ENCODE measurements at places on chromosomes 5 and 9. TPM values are rescaled to one million over a fixed set of nuclear protein-coding genes. Genes with fewer than 3 reads are reported as not detected.

GRCh38 chr5:88847420-88847819 is 35.6 kb downstream of the MEF2C start:
- H3K27ac ChIP-seq = no peak overlapping the region
- no peak for DNase-seq
- peaks cover 12% of the 10 kb centered on the region for H3K27me3 ChIP-seq
- no peaks in the 10 kb centered on the region for H3K36me3 ChIP-seq
- H3K4me1 ChIP-seq = peaks cover 8% of the 10 kb centered on the region

Gene PCDHB14
- total RNA-seq = not detected

GRCh38 chr5:168234133-168234532 is 57.3 kb upstream of the WWC1 start:
- DNase-seq = no peak
- H3K27ac ChIP-seq = no peak overlapping the region
- peaks cover 2% of the 10 kb centered on the region for H3K4me1 ChIP-seq
- H3K36me3 ChIP-seq = no peaks in the 10 kb centered on the region
- H3K27me3 ChIP-seq = peaks cover 2% of the 10 kb centered on the region

- DNase-seq = no peak
- no peaks in the 10 kb centered on the region for H3K4me1 ChIP-seq
- no peak overlapping the region for H3K4me3 ChIP-seq
- H3K36me3 ChIP-seq = no peaks in the 10 kb centered on the region
- H3K27me3 ChIP-seq = peaks cover 5% of the 10 kb centered on the region
Measured at GRCh38 chr9:99573886-99574285, 247.8 kb upstream of the NR4A3 start.

GRCh38 chr5:135399794-135400542 is 937 bp upstream of the MACROH2A1 start:
- H3K27ac ChIP-seq = peak overlapping the region; percentile 78
- peaks cover 10% of the 10 kb centered on the region for H3K36me3 ChIP-seq
- DNase-seq = no peak

GRCh38 chr5:56356121-56356835 is 123.1 kb upstream of the ANKRD55 start:
- no peak overlapping the region for H3K4me3 ChIP-seq
- H3K36me3 ChIP-seq = no peaks in the 10 kb centered on the region
- no peaks in the 10 kb centered on the region for H3K27me3 ChIP-seq
- peaks cover 20% of the 10 kb centered on the region for H3K4me1 ChIP-seq
- no peak for DNase-seq
- no peak overlapping the region for H3K27ac ChIP-seq

DNA sequence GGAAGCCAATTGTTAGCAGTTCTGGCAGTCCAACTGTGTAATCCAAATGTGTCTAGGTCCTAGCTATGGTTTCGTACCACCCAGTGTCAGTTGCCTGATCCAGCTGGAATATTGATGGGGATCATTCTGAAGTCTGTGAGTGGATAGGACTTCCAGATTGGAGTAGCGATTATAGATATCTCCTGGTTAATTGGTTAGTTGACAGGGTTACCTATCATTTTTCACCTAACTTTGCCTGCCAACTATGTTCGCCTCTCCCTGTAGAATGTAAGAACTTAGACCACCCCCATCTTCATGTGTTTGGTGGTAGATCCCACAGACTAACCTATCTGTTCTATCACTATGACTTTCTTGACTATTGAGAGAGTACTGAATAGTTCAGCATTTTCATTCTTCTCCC is 59.9 kb downstream of the TEK start:
- no peak for DNase-seq
- H3K27me3 ChIP-seq = peaks cover 2% of the 10 kb centered on the region
- no peaks in the 10 kb centered on the region for H3K36me3 ChIP-seq
- H3K27ac ChIP-seq = no peak overlapping the region
- H3K4me1 ChIP-seq = no peaks in the 10 kb centered on the region

- H3K36me3 ChIP-seq = no peaks in the 10 kb centered on the region
- DNase-seq = no peak
- no peaks in the 10 kb centered on the region for H3K4me1 ChIP-seq
Measured at GRCh38 chr5:38424148-38425060, 132.0 kb downstream of the LIFR start.
